PC-9 (cell line): ENCODE measurements at places on chromosomes 7 and 10. TPM values are rescaled to one million over a fixed set of nuclear protein-coding genes. Genes with fewer than 3 reads are reported as not detected.

CPXM2 gene
- not detected in 2 replicates for total RNA-seq

MCM10 gene
- total RNA-seq: 20.9 and 24.5 TPM in 2 replicates

CTNNA3 gene
- total RNA-seq: not detected in 2 replicates

CNNM1 gene
- total RNA-seq: not detected in 2 replicates

INMT gene
- not detected in 2 replicates for total RNA-seq

FAM13C gene
- total RNA-seq: not detected in 2 replicates

DNA sequence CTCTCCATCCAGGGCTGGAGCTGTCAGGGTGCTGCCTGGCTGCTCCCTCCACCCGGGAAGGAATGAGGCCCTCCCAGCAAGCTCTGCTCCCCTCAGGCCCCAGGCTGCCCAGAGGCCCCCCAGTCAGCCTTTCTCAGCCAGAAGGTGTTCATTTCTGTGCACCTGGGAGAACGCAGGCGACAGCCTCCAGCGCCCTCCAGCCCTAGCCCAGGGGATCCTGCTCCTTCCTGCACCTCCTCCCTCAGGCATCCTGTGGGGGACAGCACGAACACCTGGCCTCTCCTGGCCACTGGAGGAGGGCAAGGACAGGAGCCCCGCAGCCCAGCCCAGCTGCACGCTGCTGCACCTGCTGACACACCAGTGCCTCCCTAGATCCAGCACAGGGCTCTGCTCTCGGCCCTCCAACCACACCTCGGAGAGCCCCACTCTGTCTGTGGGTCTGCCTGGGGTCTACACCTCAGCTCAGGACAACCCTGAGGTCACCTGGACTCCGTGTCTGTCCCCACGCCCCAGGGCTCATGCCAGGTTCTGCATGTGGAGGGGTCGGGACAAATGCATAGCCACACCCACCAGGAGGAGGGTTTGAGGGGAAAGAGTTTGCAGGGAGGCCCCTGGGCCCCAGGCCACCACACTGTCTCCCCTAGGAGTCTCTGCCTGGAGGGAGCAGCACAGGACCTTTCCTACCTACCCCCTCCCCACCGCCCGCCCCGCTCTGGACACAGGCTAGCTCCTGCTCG is 7.4 kb upstream of the PWWP2B start:
- H3K27ac ChIP-seq: no peak overlapping the region
- no peaks in the 10 kb centered on the region for H3K36me3 ChIP-seq
- no peaks in the 10 kb centered on the region for H3K27me3 ChIP-seq
- DNase-seq: no peak

GRCh38 chr7:109456116-109456515 is 886.4 kb downstream of the DNAJB9 start:
- no peaks in the 10 kb centered on the region for H3K36me3 ChIP-seq
- no peak overlapping the region for H3K27ac ChIP-seq
- H3K4me3 ChIP-seq: no peak overlapping the region

- no peaks in the 10 kb centered on the region for H3K36me3 ChIP-seq
- no peak overlapping the region for H3K4me3 ChIP-seq
- peaks cover 6% of the 10 kb centered on the region; the same call in 1 of the 2 replicates for H3K4me1 ChIP-seq
- no peak for DNase-seq
Observed at GRCh38 chr7:120716307-120716706, 141.6 kb downstream of the TSPAN12 start.

- H3K27ac ChIP-seq: no peak overlapping the region
- H3K36me3 ChIP-seq: no peaks in the 10 kb centered on the region
- DNase-seq: no peak
- H3K4me1 ChIP-seq: peaks cover 8% of the 10 kb centered on the region
Observed at GRCh38 chr7:12722636-12723605, 35.5 kb downstream of the ARL4A start.

DNA sequence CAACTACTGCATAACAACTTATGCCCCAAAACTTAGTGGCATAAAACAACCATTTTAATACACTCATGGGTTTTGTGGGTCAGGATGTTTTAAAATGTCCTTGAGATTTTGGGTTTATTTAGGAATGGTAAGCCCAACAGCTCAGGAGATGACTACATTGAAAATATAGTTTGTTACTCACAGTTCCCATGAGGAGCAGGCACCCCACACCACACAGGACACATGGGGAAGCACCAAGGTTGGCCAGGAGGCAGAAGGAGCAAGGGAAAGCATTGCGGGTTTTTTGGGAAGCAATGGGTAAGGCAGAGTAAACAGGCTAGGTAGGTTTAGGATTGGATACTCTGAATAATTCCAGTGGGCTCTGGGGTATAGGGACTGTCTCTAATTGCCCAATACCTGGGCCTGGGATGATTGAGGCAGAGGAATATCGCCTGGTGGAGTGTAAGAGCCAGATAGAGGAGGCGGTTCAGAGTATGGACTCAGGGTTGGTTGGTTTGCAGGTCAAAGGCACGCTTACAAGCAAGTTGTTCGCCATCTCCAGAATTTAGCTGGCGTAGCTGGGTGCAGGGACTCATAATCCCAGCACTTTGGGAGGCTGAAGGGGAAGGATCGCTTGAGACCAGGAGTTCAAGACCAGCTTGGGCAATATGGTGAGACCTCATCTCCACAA is 10.0 kb upstream of the MARVELD1 start:
- H3K4me1 ChIP-seq: no peaks in the 10 kb centered on the region
- H3K36me3 ChIP-seq: no peaks in the 10 kb centered on the region
- no peak overlapping the region for H3K27ac ChIP-seq

DNA sequence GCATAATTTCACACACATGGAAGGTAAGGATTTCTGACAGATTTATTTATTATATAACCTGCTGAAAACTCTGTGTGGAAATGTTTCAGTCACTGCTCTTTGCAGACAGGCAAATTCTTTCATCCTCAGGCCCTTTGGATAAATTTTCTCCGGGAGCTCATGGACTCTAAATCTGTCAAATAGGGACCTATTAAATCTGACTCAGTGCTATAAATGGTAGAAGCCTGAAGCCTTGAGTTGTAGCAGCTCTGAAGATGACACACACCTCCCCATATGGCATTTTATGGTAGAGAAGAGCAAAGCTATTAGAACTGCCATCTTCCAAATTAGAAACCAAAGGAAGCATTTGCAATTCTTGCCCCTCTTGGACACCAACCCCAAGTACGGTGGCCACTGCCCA is 808.7 kb downstream of the XPNPEP1 start:
- no peak overlapping the region for H3K4me3 ChIP-seq
- no peak overlapping the region for H3K27ac ChIP-seq
- no peaks in the 10 kb centered on the region for H3K4me1 ChIP-seq
- DNase-seq: no peak
- H3K36me3 ChIP-seq: no peaks in the 10 kb centered on the region

GRCh38 chr7:395643-396042 is 105.7 kb downstream of the FOXL3 start:
- no peak for DNase-seq
- H3K27me3 ChIP-seq: peaks cover 80% of the 10 kb centered on the region
- no peaks in the 10 kb centered on the region for H3K36me3 ChIP-seq
- no peaks in the 10 kb centered on the region for H3K4me1 ChIP-seq
- H3K27ac ChIP-seq: no peak overlapping the region
- H3K4me3 ChIP-seq: no peak overlapping the region
